ENCODE measurements at places on chromosomes 7 and 10.

GRCh38 chr7:107002126-107002525 is 42.4 kb upstream of the PRKAR2B start:
- DNase-seq, result no peak

GRCh38 chr10:110137142-110137545 is 70.3 kb upstream of the MXI1 start:
- no peak for DNase-seq

GRCh38 chr10:17580885-17581284 is 36.3 kb downstream of the HACD1 start:
- DNase-seq, result no peak

- no peak for DNase-seq
Measured at GRCh38 chr10:80540981-80541750, 3.5 kb downstream of the SH2D4B start.

Measured in CD4-positive, alpha-beta T cell treated with Interleukin-17A for 4 hours (primary cell).